ENCODE measurements at places on chromosomes 4 and X.

DNA sequence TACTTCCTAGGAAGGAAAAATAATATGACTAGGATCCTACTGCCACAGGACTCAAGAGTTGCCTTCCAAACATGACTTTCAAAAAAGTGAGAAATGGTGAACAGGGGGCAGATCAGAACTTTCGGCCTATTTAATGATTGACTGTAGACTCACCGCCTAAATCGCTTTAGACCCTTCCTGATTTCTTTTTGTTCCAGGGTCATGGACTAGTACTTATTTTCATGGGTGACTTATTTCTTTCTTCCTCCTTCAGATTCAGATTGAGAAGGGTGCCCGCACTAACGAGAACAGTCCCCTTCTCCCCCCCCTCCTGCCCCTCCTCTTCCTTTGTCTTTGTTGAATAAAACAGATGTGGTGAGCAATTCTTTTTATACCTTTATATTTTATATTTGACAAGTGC, 48.0 kb upstream of the KLHL8 start:
- no peak for DNase-seq

DNA sequence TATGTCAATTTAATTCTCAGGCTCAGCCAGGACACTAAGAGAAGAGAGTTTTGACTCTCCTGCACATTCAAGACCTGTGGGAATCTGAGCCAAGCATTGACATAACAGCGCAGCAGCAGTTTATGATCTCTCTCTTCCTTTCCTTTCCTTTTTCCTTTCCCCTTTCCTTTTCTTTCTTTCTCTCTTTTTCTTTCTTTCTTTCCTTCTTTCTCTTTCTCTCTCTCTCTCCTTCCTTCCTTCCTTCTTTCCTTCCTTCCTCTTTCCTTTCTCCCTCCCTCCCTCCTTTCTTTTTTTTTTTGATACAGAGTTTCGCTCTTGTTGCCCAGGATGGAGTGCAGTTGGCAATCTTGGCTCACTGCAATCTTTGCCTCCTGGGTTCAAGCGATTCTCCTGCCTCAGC, 21.6 kb downstream of the SAT1 start:
- no peak for DNase-seq

DNA sequence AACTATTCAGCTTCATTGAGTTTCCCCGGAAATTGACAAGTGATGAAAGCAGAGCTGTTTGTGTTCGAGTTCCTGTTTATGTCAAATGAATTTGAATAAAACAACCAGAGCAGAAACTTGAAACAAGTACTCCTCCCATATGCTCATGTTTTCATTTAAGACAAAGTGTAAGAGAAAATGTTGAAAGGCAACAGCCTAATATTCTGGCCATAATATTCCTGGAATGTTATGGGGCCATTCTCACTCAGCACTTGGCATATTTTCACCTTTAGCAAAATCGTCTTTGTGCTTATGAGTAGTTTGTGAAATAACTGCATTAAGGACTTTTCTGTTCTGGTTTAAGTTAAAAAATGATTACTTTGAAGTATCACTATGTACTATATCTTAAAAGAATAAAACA, 276.0 kb upstream of the FAT1 start:
- no peak for DNase-seq

DNA sequence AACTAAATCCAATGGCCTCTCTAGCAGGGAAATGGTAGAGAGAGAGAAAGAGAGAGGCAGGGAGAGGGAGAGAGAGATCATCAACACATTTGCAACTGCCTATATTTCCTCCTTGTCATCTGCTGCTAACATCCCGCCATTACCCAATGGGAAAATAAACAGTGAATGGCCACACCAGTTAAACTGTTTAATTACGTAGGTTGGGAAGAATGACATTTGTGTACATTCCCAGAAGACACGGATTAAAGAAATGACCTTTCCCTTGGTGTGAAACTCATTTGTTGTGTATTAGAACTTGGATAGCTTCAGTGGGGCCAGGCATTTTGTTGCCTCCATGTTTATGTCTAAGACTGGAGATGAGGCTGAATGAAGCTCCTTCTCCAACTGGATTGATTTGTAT, 95.8 kb upstream of the GPC4 start:
- DNase-seq = no peak

DNA sequence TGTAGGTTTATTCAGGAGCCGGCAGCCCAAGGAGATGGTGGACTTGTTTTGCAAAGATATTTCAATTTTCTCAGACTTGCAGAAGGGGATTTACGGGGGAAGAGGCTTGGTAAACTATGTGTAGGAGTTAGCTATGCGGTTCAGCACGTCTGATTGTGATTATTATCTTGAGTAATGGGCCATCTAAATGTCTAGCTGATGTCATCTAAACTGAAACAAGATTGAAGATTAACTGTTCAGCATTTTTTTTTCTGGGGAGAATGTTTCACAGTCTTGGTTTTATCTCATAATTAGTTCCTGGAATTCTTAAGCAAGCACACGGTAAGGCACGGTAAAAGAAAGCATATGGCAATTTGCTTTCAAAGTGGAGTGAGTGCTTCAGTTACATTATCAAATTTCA, 207.3 kb upstream of the CXorf51B start:
- DNase-seq = no peak

All from mammary epithelial cell (primary cell).